ENCODE measurements at places on chromosomes 11 and 22.

DNA sequence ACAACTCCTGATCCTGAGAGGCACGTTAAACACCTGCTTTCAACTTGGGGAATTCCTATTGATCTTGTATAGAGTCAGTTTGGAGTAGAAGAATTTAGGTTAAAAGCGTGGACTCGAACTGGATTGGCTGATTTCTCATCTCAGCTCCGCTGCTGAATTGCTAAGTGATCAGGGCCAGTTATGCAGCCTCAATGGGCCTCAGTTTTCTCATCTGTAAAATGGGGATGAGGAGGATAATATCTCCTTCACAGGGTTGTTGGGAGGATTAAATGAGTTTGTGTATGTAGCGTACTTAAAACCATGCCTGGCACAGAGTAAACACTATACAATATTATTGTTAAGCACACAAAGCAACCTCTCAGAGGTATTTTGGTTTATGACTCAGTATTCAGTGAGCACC, 53.2 kb upstream of the HEPHL1 start:
- DNase-seq, result no peak

DNA sequence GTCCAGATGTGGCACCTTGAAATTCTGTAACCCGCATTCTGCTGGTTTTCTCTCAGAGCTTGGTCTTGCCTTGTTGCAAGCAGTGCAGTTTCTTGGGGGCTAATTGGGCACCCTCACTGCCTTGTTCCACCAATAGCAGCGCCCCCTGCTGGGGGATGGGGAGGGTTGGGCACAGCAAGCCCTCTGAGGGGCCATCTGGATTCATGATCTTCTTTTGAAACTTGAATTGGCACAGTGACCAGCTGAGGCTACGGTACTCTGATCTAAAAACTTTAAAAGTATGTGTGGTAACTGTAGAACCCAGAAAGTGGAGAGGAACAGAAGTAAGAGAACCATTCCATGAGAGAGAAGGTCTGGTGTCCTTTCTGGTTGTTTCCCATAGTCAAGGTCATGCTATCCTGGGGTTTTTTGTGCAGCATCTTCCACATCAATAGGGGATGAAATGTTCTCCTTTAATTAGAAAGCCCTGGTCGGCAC, 64.2 kb downstream of the MED15 start:
- DNase-seq, result peak; percentile 55

DNA sequence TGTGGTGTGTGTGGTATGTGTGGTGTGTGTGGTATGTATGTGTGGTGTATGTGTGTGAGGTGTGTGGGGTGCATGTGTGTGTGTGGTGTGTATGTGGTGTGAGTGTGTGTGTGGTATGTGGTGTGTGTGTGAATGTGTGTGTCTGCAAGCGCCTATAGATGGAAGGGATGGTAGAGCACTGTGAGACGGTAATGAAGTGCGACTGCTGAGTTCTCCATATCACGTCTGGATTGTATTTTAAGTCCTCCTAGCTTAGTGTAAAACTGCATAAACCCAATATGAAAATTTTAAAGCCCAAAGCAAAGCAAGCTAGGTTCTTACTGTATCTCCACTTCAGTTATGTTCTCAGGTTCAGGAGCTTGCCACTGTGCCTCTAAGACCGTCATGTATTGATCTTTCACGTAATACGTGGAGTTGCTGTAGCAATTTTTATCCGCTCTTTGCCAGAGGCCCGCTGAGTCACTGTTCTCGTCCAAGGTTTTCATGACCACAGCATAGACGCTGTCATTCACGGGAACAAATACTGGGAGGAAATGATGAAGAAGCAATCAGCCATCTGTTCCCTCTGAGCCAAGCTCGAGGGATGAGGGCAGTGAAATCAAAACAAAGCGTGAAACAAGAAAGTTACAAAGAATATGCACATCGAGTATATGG, 5.5 kb downstream of the PLET1 start:
- DNase-seq, result no peak

GRCh38 chr11:1832211-1832919, 2.4 kb upstream of the SYT8 start:
- DNase-seq, result peak; percentile 51

- DNase-seq, result no peak
These were observed 6.4 kb downstream of the MOB2 start for GRCh38 chr11:1480191-1480554.

DNA sequence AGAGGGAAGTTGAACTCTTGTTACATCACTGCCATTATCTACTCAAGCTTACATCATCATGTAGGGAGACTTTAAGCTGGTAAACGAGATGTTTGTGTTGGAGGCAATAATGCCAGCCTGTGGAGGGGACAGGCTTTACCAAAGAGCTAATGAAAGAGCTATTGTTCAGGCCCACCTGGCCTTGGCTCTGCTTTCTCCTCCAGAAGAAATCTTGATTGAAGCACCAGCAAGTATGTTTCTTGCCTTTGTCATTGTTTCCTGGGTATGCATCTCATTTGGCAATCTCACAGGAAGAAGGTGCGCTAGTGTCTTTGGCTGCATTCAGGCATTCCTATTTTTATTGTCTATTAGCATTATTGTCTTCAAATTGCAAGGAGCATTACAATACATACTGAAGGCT, 16.7 kb upstream of the CARD18 start:
- no peak for DNase-seq

GRCh38 chr11:104462341-104462740, 298.4 kb upstream of the PDGFD start:
- no peak for DNase-seq

- peak; percentile 38 for DNase-seq
These were observed 979 bp downstream of the ZBED5 start for GRCh38 chr11:10856689-10857458.

GRCh38 chr11:28504555-28505110, 396.4 kb downstream of the METTL15 start:
- no peak for DNase-seq

GRCh38 chr22:46933040-46933930, 170.8 kb downstream of the TBC1D22A start:
- DNase-seq, result no peak

DNA sequence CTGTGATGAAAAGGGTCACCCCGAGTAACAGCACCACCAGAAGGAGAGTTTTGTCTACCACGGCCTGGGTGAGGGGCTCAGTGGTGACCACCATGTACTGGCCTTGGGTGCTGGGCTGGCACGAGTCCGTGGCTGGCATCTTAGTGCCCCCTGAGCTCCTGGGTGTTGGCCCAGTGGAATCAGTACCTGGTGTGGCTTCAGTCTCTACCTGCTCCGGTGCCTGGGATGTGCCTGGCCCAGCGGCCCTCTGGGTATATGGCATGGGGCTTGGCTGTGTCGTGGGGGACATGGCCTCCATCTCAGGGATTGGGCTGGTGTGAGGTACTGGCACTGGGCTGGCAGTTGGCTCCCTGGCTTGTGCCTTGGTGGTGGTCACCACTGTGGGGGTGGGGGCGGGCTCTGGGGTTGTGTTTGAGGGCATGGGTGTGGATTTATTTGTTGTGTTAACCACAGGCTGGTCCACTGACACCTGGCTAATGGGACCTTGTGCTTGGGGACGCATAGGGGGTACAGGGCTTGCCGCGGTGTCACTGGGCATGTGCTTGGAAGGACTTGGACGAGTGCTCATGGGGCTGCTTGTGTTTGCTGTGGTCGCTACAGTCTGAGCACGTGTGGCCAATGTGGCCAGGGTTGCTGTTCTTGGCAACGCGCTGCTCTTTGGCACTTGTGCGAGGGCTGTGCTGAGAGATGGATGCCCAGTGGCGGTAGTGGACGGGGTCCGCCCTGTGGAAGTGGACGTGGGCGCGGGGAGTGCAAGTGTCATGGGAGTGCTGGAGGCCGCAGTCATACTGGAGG, 9.8 kb downstream of the C11orf24 start:
- no peak for DNase-seq

- DNase-seq, result no peak
These were observed 39.6 kb downstream of the CSNK2A3 start for GRCh38 chr11:11313426-11313825.

DNA sequence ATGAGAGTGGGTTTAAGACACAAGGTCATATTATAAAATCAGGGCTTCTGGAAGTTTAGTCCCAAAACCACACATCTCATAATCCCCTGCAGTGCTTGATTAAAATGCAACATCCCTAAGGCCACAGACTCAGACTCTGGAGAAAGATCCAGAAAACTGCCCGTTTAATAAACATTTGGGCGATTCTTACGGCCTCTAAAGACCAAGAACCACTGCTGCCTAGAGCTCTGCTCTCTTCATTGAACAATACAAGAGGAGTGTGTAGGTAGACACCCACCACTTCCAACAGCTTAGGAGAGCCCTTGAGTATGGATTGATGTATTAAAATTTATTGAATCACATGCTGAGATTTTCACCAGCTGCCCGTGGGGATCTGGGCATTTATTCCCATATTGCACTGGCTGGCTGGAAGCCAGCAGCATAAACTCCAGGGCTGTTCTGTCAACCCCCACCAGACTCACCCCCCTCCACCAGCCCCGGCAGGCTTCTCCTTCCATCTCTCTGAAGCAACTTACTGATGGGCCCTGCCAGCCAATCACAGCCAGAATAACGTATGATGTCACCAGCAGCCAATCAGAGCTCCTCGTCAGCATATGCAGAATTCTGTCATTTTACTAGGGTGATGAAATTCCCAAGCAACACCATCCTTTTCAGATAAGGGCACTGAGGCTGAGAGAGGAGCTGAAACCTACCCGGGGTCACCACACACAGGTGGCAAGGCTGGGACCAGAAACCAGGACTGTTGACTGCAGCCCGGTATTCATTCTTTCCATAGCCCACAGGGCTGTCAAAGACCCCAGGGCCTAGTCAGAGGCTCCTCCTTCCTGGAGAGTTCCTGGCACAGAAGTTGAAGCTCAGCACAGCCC, 749 bp upstream of the BEST1 start:
- no peak for DNase-seq

- no peak for DNase-seq
These were observed 4.8 kb downstream of the TEAD1 start for GRCh38 chr11:12678991-12679390.

DNA sequence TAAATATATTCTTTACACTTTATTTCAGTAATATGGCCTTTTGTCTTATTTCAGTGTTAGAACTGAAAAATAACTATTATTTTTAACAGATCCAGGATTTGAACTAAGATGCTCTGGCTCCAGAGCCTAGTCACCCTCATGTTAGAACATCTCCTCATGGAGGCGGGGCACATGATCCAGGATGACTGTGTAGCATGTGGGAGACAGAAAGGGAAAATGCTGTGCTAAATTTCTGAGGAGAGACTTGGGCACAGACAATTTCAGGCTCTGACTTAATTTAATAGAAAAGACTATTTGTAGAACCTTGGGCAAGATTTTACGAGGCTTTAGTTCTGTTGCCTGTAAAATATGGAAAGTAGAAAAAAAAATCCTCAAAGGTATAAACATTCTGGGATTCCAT, 24.1 kb downstream of the CTSC start:
- DNase-seq, result no peak
